ENCODE measurements at places on chromosomes 1 and 21.
A peak's percentile ranks its signal among the peaks of the same experiment; 100 is the strongest.

DNA sequence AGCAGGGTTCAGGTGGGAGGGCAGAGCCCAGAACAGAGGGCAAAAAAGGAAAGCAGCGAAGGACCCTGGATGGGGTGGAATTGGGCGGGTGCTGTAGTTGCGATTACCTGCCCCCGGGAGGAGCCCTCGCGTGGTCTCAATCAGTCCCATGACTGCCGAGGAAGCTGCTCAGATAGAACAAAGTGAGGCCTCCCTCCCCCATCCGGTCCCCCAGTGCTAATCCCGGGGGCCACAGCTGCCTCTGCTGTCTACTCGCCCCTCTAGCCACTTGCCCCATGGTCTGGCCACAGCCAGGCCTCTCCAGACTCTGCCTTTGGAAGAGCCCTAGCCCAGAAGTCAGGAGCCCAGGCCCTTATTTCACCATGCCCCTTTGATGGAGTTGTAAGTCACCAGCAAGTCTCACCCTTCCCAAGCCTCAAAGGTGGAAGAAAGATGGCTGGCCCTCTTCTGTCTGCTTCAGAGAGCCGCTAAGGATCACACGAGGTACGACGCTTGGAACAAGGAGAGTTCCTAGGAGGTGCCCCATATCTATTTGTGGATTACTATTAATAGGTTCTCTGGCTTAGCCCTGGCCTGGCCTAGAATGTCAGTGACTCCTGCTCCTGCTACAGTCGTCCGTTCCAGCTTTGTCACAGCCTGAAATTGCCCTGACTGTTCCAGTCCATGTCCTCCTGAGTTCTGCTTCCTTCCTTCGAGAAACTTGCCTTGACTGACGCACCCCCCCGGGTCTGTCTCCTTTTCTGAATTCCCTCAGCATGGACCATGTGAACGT, 16.4 kb downstream of the ECHDC2 start:
- DNase-seq: no peak

DNA sequence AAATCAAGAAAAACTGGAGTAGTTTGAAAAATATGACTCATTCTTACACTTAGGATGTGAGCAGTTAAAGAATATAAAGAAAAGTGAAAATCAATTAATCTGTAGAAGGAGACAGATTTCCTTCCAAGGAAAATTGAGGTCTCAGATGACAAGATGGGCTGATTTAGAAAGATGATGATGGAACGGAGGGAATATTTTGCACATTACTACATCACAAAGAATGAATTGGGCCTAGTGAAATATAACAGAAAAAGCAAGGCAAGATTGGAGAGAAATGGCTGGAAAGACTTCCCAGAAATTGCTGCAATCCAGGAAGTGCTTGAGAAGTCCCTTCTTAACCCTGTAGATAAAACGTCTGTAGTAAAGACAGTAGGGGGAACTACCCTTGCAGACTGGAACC, 169.1 kb upstream of the SYT6 start:
- no peak for DNase-seq

DNA sequence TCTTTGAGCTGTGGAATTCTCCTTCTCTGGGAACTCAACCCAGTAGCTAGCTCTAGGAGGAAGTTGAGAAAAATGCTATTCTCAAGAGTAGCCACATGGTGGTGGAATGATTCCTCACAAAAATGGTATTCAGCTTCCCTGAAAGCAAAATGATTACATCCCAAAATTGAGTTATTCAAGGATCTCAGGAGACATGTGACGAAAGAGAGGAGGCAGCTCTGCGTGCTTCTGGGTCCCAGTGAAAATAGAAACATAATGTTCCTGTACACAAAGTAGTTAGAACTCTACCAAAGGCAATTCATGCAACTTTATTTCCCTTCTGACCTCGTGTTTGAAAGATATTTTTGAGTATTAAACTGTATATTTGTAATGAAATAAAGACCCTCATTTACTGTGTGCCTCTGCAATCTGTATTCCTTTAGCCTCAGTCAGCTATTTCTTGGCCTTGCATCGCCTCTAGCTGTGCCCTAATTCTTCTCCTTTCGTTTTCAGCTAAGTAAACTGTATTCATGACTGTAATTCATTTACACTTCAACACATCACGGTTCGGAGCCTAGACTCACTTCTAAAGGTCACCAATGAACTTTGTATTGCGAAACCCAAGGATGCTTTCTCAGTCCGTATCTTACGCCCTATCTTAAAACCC, 167.3 kb downstream of the FASLG start:
- DNase-seq: peak; percentile 80

- DNase-seq: no peak
These were observed 67.0 kb downstream of the PIK3R3 start for GRCh38 chr1:46065405-46065804.

- no peak for DNase-seq
These were observed 77.7 kb upstream of the CACNA1E start for GRCh38 chr1:181405584-181405983.

- no peak for DNase-seq
These were observed 573 bp downstream of the KLHL21 start for GRCh38 chr1:6601923-6602668.

DNA sequence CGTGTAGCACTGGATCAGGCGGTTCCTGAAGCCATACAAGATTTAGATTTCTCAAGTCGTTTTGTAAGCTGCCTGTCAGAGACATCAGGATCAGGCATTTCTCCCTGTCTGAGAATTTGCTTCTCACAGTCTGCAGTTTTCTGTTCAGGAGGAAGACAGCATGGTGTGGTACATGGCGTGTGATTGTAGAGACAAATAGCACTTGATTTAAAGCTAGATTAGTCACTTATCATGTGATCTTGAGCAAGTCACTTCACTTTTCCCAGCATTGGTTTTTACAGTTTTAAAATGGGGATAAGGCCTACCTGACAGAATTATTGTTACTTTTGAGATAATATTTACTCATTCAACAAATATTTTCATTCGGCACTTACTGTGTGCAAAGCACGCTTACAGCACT, 63.3 kb downstream of the AK4 start:
- DNase-seq: no peak

DNA sequence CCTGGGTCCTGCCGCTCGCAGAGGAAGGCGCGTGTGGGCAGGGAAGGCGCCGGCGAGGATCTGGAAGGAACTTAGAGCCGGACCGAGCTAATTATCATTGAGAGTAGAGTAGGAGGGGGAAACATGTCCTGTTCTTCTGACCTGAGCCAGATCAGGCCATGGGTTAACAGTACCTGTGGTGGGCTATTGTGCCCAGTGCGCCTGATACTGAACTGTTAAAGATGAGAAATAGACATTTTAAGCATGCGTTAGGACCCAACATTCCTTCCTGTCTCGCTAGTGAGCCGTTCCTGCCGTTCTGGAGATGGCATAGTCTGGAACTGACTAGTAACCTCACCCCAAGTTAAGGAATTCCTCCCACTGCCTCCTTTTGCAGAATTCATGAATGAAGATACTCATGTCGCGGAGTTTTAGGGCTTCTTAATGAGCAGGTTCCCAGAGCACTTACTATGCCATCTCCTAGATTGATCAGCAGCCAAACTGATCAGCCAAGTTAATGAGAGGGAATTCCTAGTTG, 870 bp downstream of the STRIP1 start:
- no peak for DNase-seq

DNA sequence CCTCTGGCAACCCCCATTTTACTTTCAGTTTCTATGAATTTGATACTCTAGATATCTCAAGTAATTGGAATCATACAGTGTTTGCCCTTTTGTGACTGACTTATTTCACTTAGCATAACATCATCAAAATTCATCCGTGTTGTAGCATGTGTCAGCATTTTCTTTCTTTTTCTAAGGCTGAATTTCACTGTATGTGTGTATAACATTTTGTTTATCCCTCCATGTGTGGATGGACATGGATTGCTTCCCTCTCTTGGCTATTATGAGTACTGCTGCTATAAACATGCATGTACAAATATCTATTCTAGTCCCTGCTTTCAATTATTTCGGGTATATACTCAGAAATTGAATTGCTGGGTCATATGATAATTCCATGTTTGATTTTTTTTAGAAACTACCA, 97.3 kb downstream of the MAP3K21 start:
- no peak for DNase-seq

- no peak for DNase-seq
These were observed 77.6 kb downstream of the RIPK4 start for GRCh38 chr21:41689289-41689583.

Data from AG04450 (cell line).